ENCODE measurements at places on chromosomes 13 and 19.

DNA sequence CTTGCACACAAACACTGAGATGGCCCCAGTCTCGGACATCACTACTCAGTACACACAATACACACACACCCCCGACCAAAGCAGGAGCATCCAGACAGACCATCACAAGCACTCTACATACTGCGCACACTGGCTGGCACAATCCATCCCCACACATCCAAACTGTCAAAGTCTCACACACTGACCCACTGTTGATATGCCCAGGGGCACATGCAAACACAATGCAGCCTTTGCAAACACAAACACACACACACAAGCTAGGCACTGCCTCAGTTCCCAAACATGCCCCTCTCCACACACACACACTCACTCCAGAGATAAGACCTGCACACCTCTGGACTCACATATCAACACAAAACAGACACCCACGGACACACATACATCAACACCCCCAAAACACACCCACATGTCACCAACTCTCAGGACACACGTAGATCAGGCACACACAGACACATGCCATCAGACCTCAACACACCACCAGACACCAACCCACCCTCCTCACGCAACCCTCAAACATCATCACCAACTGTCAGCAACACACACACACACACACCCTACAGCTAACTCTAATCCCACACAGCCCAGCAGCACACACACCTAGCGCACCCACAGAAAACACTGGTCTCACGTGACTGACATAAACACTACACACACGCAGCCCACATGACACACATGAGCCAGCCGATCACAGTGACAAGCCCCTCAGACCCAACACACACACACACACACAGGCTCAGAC, 1.9 kb downstream of the BBC3 start:
- H3K27ac ChIP-seq = peak overlapping the region; percentile 43
- H3K27me3 ChIP-seq = no peaks in the 10 kb centered on the region
- peak overlapping the region; percentile 44 for H3K4me3 ChIP-seq
- H3K36me3 ChIP-seq = no peaks in the 10 kb centered on the region
- DNase-seq = no peak

DNA sequence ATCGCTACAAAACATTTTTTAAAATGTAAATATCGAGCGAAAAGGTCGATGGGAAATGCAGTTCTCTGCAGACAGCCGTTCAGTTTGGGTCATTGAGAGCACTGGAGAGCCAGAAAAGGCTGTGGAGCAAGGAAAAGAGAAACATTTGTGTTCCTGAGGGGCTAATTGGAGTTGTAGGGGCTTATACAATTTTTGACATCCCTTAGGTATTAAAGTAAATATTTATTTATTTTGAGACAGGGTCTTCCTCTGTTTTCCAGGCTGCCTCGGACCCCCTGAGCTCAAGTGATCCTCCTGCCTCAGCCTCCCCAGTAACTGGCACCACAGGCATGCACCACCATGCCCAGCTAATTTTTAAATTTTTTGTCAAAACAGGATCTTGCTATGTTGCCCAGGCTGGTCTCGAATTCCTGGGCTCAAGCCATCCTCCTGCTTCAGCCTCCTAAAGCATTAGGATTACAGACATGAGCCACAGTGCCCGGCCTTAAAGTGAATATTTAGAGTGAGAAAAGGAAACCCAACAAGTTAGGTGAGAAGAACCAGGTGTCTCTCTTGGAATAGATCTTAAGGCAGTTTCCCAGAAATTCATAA, 825 bp upstream of the YIF1B start:
- H3K36me3 ChIP-seq = no peaks in the 10 kb centered on the region
- H3K4me3 ChIP-seq = peak overlapping the region; percentile 44
- H3K27ac ChIP-seq = peak overlapping the region; percentile 76
- peaks cover 43% of the 10 kb centered on the region for H3K4me1 ChIP-seq

- no peaks in the 10 kb centered on the region for H3K27me3 ChIP-seq
- no peaks in the 10 kb centered on the region for H3K4me1 ChIP-seq
- no peaks in the 10 kb centered on the region for H3K36me3 ChIP-seq
- H3K27ac ChIP-seq = no peak overlapping the region
- no peak for DNase-seq
Observed at GRCh38 chr13:109095126-109095525, 465.7 kb downstream of the MYO16 start.

GRCh38 chr19:13172346-13173138, 22.3 kb downstream of the IER2 start:
- no peaks in the 10 kb centered on the region for H3K36me3 ChIP-seq
- H3K27ac ChIP-seq = peak overlapping the region; percentile 76
- H3K4me1 ChIP-seq = peaks cover 56% of the 10 kb centered on the region
- peak; percentile 73 for DNase-seq
- H3K27me3 ChIP-seq = no peaks in the 10 kb centered on the region
- peak overlapping the region; percentile 41 for H3K4me3 ChIP-seq

Measured in effector memory CD4-positive, alpha-beta T cell (primary cell).